ENCODE measurements at places on chromosomes 1 and 21.

- DNase-seq, result no peak
Observed at GRCh38 chr1:197066277-197066676, 783 bp downstream of the F13B start.

GRCh38 chr1:2783435-2784397 is 17.8 kb downstream of the TTC34 start:
- no peak for DNase-seq

DNA sequence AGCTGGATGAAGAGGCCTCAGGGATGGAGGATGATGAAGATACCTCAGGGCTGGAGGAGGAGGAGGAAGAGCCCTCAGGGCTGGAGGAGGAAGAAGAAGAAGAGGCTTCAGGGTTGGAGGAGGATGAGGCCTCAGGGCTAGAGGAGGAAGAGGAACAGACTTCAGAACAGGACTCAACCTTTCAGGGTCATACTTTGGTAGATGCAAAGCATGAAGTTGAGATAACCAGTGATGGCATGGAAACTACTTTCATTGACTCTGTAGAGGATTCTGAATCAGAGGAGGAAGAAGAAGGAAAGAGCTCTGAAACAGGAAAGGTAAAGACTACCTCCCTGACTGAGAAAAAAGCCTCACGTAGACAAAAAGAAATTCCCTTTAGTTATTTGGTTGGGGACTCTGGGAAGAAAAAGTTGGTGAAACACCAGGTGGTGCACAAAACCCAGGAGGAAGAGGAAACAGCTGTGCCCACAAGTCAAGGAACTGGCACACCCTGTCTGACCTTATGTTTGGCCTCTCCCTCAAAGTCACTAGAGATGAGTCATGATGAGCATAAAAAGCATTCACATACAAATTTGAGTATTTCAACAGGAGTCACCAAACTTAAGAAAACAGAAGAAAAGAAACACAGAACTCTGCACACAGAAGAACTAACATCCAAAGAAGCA is 15.4 kb downstream of the L1TD1 start:
- DNase-seq, result no peak

DNA sequence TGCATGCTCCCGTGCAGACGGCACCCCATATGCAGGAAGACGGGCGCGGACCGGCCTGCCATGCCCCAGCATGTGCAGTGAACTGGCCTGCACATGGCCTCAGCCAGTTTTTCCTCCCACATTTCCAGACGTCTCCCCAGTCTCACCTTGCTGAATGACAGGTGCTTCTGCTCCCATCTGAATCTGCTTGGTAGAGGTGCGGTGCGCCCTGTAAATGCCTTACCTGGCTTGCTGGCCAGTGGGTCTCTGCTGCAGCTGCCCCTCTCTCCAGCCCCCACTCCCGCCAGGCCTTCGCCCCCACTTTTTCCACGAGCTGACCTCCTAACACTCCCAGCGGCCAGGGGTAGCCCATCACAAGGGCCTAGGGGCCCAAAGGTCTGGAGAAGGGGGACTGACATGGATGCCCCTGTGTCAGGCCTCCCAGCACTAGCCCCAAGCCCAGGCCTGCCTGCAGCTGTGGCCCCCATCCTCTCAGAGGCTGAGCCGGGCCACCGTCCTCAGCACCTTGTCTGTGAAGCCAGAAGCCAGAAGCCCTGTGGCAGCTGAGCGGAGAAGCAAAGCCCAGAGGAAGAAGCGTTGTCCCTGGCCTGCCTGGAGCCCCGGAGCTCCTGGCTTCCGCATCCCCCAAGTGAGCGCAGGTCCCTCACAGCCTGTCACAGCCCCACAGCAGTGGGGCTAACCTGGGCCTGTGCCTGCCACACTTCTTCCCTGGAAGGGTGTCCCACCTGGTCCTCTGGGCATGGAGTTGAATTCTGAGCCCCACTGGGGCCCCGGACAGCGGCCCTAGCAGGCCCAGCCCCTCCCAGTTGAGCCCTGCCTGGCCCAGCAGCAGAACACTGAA is 3.7 kb upstream of the SLC19A1 start:
- no peak for DNase-seq

DNA sequence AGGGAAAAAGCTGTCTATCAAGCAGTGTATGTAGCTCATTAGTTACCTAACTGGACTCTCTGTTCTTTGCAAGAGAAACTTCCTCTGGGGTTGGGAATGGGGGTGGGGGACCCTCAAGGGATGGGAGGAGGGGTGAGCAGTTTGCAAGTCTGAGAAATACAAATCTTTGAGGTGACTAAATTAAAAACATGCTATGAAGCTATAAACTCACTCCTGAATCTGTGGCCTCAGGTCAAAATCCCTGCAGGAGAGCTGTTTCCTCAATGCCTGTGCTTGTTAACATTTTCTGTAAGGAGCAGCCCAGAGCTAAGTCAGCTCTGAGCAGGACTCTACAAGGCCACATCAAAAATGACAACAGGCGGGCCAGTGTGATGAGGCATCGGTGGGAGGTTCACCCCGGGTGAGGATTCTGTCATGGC is 32.8 kb upstream of the PTPRC start:
- peak; percentile 43 for DNase-seq

- no peak for DNase-seq
Observed at GRCh38 chr1:76854255-76854654, 13.0 kb upstream of the ST6GALNAC5 start.

GRCh38 chr1:172727956-172728603 is 69.2 kb downstream of the FASLG start:
- peak; percentile 75 for DNase-seq

DNA sequence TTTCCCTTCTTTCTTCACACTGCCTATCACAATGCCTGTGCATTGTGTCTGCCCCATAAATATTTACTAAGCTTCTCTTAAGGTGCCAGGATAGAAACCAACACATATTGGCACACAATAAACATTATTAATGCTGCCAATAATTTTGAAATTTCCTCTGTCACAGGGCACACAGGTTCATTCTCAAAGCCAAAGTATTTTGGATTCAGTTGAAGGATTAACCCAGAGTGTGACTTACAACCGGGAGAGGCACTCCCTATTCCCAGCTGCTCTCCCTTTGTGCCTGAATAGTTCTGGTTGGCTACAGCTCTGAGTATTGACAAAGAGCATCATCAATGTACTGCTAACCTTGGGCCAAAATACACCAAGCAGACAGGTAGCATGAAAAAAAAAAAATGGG is 46.6 kb upstream of the ATP1A1 start:
- no peak for DNase-seq

GRCh38 chr1:246954126-246954525 is 22.4 kb upstream of the AHCTF1 start:
- DNase-seq, result no peak

DNA sequence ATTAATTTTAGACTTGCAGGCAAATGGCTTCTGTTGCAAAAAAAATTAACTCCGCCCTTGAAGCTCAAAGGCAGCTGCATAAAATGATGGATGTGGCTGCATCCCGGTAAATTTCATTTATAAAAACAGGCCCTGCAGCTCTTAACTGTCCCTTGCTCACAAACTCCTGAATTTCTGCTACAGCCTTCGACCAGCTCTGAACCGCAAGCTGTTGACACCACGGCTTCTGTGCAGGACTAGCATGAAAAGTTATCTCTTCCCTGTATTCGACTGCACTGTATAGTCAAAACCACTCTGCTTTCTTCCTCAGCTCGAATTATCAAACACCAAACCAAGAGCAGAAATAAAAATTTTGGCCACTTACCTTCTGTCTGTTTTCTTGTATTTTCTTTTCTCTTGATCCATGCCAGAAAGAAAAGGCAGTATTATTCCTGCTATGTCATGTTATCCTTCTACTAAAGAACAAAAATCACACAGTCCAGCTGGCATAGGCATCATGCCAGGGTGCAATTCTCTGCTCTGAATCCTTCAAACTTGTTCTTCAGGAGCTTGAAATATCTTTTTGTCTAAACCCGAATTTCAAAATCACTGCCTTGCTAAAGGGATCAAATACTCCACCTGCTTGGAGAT is 195.5 kb upstream of the NCAM2 start:
- no peak for DNase-seq

- no peak for DNase-seq
Observed at GRCh38 chr1:170424346-170424745, 107.6 kb upstream of the GORAB start.

- DNase-seq, result no peak
Observed at GRCh38 chr1:83849191-83850061, 149.5 kb downstream of the TTLL7 start.

DNA sequence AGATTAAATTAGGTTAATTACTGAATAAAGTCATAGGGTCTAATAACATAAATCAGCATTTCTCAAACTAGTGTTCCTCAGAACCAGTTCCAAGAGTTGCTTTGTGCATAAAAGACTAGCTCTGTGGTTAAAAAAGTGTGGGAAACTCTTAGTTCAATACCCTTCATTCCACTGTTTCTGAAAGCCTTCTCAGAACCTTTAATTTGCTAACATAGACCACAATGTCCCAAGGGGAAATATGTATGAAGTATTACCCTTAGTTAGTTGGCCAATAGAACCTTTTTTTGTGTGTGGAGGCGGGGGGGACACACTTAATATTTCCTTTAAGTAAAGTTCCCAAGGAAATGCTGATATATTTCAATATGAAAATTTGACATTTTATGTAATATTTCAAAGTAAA is 20.4 kb downstream of the ODF2L start:
- no peak for DNase-seq

DNA sequence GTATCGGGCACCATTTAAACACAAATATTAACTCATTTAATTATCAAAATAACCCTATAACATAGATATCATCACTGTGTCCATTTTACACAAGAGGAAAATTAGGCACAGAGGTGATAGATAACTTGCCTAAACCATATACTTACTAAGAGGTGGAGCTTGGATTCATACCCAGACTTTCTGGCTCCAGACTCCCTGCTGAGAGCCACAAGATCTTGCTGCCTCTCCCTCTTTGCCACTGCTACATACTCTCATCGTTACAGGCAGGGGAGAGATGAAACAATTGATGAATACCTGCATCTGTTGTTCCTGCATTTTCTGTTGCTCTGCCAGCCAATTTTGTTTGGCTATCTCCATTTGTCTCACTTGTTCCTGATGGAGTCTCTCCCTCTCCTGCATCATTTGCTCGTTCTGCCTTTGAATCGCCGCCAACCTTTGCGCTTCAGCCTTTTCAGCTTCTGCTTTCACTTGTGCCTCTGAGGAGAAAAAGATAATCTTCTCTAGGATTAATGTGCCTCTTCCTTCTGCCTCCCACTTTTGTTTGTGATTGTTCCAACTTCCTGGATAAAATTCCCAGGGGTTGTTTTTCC is 10.6 kb downstream of the GBP5 start:
- no peak for DNase-seq

- DNase-seq, result peak; percentile 95
Observed at GRCh38 chr1:24321697-24322469, 2.7 kb downstream of the GRHL3 start.

DNA sequence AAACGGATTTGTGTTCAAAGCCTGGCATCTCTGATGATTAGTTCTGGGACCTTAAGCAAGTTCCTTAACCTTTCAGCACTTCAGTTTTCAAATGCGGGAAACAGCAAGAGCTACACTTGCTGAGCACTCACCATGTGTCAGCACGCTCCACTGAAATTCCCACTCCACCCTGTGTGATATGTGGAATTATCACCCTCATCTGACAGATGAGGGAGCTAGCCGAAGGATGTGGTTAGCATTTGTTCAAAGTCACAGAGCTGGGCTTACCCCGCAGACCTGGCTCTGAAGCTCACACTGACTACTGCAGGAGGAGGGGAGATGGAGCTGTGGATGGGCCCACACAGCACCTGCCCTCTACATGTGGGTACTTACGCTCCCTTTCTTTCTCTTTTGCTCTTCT is 29.1 kb downstream of the IL12RB2 start:
- DNase-seq, result no peak

- DNase-seq, result no peak
Observed at GRCh38 chr1:31668303-31668883, 23.7 kb upstream of the PEF1 start.

GRCh38 chr1:51790385-51790784 is 88.1 kb downstream of the NRDC start:
- no peak for DNase-seq

DNA sequence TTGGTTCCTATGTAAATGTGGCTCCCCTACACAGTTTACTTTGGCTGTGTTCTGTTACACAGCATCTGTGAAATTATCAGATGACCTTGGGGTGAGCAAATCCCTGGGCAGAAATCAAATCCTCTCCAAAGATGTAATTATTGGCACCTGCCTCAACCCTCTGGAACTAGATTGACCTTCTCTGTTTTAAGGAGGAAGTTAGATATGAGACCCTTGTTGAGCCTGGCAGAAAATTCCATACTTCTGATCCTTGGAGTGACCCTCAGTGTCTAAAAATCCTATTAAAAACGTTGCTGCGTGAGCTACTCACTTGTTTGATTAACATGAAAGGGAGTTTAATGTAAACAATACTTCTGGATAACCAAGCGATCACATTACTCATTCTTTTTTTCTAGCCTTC is 122.0 kb downstream of the CLIC6 start:
- no peak for DNase-seq

DNA sequence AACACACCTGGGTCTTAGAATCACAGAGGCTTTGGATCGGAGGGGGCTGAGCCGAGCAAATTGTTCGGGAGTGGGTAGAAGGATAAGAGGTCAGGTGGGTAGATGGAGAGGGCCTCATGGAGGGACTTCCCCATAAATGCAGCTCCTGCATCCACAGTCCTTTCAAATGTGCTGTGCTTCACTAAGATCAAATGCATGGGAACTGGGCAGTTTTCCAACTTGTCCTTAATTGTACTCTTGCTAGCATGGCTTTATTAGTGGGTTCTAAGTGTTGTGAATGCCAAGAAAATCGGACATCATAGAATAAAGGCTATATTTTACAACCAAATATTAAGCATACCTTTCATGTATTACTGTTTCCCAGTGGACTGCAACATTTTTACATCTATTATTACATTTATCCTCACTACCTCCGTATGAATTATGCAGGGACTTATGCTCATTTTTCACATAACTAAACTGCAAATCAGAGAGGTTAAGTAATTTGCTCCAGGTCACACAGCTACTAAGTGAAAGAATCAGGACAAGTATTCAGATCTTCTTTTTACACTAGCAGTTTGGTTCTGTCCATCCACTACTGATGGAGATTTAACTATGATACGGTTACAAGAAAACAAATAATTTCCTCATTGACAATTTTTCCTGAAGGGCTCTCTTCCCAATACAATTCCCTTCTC is 174.5 kb upstream of the RUNX1 start:
- DNase-seq, result no peak

DNA sequence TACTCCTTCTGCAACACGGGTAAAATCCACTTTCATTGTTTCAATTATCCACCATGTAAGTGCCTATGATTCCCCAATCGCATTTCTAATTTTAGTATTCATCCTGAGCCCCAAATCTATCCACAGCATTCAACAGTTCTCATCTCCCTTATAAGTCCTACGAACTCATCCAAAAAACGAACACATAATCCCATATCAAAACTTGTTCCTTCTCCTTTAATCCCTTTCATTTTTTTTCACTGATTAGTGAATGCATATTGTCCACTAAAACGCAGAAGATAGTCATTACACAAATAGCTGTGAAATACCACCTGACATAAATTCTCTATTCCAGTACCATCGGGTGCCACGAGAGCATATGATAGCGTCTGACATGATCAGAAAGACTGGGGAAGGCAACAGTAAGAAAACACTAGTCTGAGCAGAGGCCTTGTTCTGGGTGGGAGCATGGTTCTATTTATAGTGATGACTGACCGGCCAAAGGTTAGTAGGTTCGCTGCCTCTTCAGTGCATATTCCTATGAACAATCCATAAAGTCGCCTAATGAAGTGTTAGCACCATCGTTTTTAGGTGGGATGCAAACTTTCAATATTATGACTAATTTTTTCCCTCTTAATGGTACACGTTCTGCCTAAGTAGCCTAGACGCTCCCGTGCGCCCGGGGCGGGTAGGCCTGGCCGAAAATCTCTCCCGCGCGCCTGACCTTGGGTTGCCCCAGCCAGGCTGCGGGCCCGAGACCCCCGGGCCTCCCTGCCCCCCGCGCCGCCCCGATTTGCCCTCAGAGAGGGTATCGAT is 648 bp downstream of the ATP5PF start:
- peak; percentile 63 for DNase-seq
